Breast epithelium (tissue), 4 donors: ENCODE measurements at places on chromosomes 7 and 10. TPM values are rescaled to one million over a fixed set of nuclear protein-coding genes. Genes with fewer than 3 reads are reported as not detected.

DNA sequence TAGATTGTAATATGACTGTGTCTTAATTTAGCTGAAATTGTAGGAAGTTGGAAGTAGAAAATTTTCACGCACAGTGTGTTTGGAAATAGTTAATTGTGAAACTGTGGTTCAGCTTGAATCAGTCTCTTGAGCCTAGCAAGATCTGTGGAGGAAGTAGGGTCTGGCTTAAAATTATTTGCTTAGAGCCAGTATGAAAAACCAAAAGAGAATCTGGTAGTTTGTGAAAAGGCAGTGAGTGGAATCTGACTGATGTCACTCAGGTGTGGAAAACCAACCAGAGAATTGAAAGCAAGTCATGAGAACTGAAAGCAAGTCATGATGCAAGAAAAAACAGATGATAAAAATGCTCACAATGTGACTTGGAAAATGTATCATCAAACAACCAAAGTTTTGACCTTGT, 11.5 kb downstream of the LIPJ start:
- no peak for DNase-seq

DNA sequence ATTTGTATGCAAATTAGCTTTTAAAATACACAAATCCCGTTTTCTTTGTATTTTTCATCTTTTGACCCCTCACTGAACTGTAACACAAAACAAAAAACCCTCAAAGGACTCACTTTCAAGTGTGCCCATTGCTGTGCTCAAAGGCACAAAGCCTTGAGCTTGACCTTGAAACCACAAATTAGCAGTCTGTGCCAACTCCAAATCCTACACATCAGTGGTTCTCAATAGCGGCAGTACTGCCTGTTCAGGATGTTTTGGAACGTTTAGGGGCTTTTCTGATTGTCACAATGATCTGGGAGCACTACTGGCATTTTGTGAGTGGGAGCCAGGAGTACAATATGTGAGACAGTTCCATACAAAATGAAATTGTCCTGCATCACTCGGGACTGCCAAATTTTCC, 55.5 kb downstream of the KDM7A start:
- DNase-seq: no peak

Gene ETV1
- 5.6 TPM for total RNA-seq

- DNase-seq: no peak
Observed at GRCh38 chr10:20955355-20955893, 58.3 kb upstream of the NEBL start.

Gene PLEKHS1
- 23.6 TPM for total RNA-seq

- peak; percentile 75 for DNase-seq
Observed at GRCh38 chr10:14536241-14537213, 205.8 kb upstream of the FRMD4A start.

Gene IL15RA
- total RNA-seq: 35.7 TPM

DNA sequence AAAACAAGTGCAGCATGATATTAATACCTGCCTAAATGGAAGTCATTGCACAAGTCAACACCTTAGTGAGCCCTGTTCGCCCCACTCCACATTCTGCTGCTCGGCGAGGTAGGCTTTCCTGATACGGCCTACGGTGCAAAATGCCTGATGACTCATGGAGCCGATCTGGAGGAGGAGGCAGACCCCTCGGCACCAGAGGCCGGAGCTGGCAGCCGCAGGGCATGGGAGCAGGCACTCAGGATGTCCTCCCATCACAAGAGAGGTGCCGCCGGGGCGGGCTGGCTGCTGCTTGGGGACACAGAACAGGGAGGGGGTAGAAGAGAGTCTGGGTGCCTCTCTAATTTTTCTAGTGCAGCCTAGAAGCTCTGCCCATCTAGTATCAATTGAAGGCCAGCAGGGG, 418.5 kb upstream of the MGMT start:
- DNase-seq: no peak

Gene CALN1
- under 0.01 TPM for total RNA-seq

Gene PTER
- 22.6 TPM for total RNA-seq

Gene CYP2C19
- not detected for total RNA-seq

GRCh38 chr7:158125721-158126120, 461.9 kb downstream of the PTPRN2 start:
- no peak for DNase-seq

GRCh38 chr10:17062493-17062892, 67.1 kb downstream of the CUBN start:
- DNase-seq: no peak

- no peak for DNase-seq
Observed at GRCh38 chr10:28897617-28898464, 220.5 kb downstream of the BAMBI start.

GRCh38 chr7:31445686-31446355, 68.1 kb upstream of the ITPRID1 start:
- no peak for DNase-seq

DNA sequence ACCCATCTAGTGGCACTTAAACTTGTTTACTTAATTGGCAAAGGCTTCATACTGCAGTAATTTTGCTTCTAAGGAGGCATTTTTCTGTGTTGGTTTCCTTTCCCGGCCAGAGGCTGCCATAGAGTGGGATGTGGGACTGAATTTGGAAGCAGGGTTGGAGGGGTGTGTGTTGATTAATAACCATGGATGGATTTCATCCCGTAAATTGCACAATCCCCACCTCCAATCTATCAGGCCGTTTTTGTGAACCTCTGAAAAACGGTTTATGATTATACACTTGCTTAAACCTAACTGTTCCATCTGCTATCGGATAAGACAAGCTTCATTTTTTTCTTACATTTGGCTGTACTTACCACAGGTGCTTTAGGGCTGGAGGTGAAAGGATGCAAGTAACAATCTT, 1.3 kb downstream of the TMEM60 start:
- no peak for DNase-seq

DNA sequence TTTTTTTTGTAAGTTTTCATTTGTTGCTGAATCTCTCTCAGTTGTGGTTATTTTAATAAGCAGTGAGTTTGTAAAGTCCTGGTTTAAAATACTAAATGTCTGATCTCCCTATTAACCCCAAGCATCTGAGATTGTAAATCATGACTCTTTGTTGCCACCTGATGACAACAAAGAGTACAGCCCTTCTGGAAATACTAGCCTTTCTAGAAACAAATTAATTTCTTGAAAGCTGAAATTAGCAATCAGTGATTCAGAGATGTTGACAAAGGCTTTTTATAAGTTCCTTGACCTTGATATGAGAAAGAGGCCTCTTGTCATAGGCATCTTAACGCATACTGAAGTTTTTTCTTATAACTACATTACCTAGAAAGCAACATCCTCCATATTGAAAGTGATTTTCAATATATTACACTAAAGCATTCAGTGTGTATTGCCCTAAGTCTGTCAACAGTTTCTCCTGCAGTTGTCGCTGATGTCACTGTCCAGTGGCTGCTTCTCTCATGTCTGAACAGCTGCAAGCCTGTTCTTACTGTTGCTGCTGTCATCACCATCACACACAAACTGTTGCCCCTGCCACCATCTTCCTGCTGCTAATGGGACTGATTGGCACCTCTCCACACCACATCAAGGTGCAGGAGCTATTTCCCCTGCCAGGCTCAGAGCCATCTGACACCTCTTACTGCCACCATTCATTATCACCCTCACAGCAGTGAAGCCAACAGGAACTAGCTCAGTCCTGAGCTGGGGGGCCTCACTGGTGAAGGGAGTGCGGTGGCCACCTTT, 95.1 kb upstream of the LRGUK start:
- DNase-seq: no peak

Gene PON1
- 0.66 TPM for total RNA-seq

DNA sequence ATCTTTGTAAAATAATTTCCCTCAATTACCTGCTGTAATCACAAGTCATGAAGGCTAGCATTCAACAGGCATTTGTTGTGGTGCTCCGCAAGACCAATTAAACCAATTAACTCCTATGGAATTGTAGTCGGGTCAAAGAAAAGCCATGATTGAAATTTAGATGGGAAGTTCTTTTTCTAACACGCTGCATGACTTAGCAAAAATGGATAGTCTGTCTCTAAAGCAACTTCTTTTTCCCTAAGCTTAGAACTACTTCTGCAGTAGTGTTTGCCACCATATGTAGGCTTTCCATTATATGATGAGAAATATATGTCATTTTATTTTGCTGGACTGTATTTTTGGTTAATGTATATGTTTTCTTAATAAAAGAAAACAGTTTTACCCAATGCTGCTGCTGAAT, 119.1 kb downstream of the TSPAN12 start:
- DNase-seq: no peak

GRCh38 chr7:36157527-36158320, 4.7 kb downstream of the EEPD1 start:
- no peak for DNase-seq

DNA sequence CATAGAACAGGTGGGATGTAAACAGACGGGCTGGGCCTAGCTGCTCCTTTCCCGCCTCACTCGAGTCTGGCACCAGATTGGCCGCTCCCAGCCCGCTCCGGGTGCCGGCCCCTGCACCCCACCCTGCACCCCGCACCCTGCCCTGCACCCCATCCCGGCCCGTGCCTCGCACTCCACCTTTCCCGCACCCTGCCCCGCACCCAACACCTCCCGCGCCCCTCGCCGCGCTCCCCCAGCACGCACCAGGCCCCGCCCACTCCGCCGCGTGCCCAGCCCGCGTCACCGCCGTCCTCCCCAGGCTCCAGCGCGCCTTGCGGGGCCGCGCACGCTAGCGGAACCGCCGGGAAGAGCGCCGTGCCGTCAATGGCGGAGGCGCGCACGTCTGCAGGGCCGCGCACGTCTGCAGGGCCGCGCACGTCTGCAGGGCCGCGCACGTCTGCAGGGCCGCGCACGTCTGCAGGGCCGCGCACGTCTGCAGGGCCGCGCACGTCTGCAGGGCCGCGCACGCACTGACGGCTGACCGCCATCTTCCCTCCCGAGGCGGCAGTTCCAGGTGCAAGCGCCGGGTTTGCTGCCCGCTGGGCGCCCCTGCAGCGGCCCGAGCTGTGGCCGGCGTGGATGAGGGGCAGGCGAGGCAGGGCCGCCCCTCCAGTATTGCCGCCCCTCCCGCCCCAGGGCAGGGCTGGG, at the start of gene UBE3C:
Gene UBE3C (plus strand): TSS at position 503 of the 687 bp plus-strand sequence. CDS start 347 bp downstream, outside the sequence.
- DNase-seq: peak; percentile 76

- DNase-seq: no peak
Observed at GRCh38 chr7:26513948-26514347, 222.3 kb downstream of the SNX10 start.

DNA sequence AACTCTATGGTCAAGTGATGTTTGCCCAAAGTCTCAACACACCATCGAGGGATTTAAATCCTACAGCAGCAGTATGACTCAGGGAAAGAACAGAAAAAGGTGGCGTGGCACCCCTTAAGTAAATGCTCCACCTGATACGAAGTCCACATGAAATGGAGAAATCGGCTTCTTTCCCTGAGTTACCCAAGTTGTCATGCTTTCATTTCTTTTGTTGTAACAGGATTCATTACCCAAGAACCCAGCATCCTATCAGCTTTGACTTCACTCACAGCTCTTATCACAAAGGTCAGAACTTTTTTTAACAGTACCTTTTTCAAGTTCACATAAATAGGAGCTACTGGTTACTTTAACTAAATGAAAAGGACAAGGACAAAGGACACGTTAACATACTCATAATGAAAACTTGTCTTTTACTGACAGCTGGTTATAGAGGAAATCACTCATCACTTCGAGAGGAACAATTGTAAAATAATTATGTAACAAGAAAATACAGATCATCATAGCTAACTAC, 219.8 kb upstream of the FRMD4A start:
- DNase-seq: no peak

Gene ELFN1
- 0.96 TPM for total RNA-seq

Gene LIPN
- total RNA-seq: not detected

- no peak for DNase-seq
Observed at GRCh38 chr10:22505911-22506685, 160.8 kb downstream of the SPAG6 start.

GRCh38 chr10:110010486-110011378, 2.9 kb downstream of the ADD3 start:
- DNase-seq: no peak

Gene INTS1
- total RNA-seq: 27.7 TPM

DNA sequence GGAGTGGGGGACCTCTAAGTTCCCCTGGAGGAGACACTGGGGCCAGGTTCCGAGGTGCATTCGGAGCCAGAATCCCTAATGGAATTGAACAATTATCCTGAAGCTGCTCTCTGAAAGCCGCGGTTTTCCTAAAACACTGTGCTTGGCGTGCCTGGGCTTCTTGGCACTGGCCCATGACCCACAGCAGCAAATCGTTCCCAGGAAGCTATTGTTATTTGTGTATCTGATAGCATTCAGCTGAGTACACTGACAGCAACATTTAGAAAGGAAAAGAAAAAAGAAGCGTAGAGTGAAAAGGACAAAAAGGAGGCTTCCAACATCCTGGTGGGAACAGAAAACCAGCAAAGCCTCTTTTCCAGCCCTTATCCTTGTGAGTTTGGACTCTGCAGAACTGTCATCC, 339.8 kb downstream of the FRMD4A start:
- DNase-seq: no peak

DNA sequence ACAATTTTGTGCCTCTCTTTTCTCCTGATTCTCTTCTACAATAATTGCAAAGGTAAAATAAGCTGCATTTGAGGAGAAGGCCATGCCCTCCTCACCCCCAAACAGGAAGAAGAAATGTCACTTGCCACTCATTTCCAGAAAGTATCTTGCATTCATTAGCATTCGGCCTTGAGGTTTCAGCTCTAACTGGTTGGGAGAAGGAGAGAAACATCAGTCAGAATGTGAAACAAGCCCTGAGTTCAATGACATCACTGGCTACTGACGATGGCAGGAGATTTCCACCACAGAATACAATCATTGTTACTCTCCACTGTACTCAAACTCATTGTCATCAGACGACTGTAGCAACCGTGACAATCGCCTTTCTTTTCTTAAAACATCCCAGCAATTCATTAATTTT, 72.8 kb downstream of the PRKCQ start:
- DNase-seq: no peak

GRCh38 chr10:88913127-88913526, 33.1 kb downstream of the STAMBPL1 start:
- no peak for DNase-seq

GRCh38 chr7:132705146-132705545, 128.9 kb upstream of the PLXNA4 start:
- DNase-seq: no peak

GRCh38 chr10:122419876-122420623, 34.4 kb upstream of the ARMS2 start:
- DNase-seq: no peak

DNA sequence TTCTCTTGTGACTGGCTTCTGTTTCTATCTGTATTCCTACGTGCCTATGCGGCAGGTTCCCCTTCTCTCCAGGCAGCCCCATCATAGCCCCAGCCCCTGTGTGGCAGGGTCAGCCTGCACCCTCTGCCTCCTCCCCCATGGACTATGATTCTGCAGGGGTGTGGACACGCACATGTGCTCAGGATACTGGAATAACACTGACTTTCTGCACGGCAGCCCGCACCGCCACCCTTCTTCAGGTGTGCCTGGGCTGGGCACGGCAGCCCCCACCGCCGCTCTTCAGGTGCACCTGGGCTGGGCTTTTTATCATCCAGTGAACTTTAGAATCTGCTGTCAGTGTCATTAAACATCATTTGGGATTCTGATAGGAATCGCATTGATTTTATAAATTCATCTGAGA, 202.6 kb upstream of the PPP2R2D start:
- DNase-seq: no peak

GRCh38 chr10:75396631-75397495, 4.7 kb downstream of the ZNF503 start:
- no peak for DNase-seq

Gene CPN1
- not detected for total RNA-seq

GRCh38 chr10:1102416-1102815, 46.2 kb downstream of the WDR37 start:
- no peak for DNase-seq

GRCh38 chr7:146346096-146346495, 229.5 kb downstream of the CNTNAP2 start:
- no peak for DNase-seq

Gene TRIM74
- 0.16 TPM for total RNA-seq

Gene SAMD9L
- 10.5 TPM for total RNA-seq

Gene SUV39H2
- total RNA-seq: 7.5 TPM

Gene METTL27
- 10.6 TPM for total RNA-seq
